CD8-positive, alpha-beta memory T cell (primary cell): ENCODE measurements at places on chromosomes 16 and 17. TPM values are rescaled to one million over a fixed set of nuclear protein-coding genes. Genes with fewer than 3 reads are reported as not detected.
A peak's percentile ranks its signal among the peaks of the same experiment; 100 is the strongest.

DNA sequence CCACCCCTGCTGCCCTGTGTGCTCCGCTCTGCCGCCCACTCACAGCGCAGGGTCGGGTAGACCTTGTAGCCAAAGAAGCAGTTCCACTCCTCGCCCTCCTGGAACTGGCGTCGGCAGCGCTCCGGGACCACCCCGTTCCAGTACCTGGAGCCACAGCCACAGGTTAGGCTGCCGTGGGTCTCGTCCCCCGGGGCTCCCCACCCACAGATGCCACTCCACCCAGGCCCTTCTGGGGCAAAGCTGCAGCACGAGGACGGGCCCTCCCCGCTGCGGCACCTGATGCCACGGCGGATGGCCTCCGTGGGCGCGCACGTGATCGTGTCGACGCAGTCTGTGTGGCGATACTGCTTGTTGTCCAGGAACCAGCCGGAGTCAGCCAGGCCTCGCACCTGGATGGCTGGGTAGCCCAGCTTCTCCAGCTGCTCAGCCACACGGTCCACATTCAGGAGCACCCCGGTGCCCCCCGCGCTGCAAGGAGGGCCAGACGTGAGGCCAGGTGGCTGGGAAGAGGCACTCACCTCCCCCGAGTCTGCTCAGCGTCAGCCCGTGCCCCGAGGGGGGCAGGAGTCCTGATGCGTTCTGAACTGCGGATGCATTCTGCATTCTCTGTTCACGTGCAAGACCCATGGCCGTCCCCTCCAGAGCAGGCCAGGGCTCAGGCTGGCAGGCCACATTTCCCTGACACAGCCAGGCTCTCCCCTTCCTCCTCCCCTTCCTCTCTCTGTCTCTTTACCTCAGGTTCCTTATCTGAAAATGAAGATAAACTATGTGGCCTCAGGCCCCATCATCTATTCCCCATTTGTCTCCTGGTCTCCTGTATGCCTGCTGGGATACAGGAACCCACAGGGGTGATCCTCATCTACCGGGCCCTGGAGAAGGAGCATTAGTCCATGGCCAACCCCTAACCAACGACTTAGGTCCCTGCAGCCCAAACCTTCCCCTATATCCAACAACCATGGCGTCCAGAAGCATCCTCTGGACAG lies 4.1 kb downstream of the NOTUM start:
- DNase-seq: no peak

- peak; percentile 55 for DNase-seq
Observed at GRCh38 chr16:67029254-67030096, 526 bp downstream of the CBFB start.

GRCh38 chr16:57261806-57262205 lies 16.7 kb downstream of the ARL2BP start:
- DNase-seq: no peak

DNA sequence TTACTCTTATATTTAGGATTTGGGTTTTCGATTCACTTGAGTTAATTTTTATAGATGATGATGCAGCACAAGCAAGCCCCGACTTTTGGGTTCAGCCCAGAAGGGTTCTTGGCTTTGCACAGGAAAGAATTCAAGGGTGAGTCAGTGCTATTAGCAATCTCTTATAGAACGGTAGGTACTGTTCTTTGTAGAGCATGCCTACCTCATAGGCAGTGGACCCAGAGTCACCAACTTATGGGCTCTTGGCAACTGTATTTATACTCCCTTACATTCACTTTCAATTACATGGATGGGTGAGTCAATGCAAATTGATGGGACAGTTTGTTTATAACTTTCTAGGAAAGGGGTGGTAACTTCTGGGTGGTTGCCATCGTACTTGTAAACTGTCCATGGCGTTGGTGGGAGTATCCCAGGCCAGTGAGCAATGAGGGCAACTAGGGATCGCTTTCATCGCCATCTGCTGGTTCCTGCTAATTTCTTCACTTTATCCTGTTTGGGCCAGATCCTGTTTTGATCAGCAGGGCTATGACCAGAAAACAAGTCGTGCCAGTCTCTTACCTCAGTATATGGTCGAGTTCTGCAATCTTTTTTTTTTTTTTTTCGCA lies 362.6 kb downstream of the CNTNAP4 start:
- DNase-seq: no peak

DNA sequence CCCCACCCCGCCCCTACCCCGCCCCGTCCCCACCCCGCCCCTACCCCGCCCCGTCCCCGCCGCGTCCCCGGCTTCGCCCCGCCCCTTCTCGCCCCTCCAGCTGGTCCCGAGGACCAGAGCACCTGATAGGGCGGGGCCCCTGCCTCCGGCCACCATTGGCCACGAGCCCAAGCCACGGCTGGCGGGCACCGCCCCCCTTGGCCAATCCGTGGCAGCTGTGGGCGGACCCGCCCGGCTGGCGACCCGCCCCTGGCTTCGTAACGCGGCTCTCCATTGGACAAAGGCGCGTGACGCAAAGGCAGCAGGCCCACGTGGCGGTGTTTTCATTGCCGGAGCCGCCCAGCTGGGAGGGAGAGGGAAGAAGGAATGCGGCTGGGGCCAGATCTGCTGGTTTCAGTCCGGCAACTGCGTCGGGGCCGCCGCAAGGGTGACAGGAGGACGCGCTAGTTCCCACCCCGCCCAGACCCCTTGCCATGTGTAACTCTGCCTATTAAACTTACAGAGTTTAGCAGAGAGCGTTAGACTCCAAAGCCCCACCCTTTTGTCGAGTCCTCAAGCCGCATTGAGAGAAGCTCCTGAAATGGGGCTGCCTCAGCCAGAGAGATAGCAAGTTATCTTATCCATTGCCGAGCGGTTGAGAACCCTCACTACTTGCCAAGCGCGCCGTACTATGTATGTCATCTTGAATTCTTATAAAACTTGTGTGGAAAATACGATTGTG lies 403 bp upstream of the WIPI1 start:
- DNase-seq: peak; percentile 99

DNA sequence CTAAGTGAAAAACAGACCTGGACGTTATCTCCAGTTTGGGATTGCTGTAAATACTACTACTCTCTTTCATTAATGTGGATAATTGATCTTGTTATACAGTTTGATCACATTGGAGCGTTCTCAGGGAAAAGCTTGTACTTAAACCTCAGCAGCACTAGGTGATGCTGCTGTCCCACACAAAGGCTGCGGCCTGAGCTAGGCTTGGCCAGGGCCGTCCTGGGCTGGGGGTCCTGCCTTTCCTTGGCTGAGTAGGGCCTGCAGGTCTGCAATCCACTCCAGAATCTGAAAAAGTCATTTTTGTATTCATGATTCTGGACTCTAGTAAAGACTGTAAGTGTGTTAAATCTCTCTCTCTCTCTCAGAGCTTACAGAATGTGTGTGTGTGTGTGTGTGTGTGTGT lies 23.7 kb upstream of the PMFBP1 start:
- DNase-seq: no peak

DNA sequence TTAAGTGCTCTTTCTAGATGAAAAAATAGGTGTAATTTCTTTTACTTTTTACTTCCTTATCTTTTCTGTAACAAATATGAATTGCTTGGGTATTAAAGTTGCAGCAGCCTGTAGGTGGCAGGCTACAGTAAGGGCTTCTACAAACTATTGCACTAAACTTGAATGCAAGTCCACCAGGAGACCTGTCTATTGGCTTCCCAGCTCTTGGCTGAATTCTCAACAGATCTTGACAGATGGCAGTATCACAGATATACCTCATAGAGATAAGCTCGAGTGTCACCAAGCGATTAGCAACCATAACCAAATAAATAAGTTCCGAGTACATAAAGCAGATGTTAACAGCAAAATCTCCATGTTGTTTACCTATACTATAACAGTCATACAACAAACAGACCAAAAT lies 5.9 kb downstream of the BBS2 start:
- DNase-seq: peak; percentile 42

DNA sequence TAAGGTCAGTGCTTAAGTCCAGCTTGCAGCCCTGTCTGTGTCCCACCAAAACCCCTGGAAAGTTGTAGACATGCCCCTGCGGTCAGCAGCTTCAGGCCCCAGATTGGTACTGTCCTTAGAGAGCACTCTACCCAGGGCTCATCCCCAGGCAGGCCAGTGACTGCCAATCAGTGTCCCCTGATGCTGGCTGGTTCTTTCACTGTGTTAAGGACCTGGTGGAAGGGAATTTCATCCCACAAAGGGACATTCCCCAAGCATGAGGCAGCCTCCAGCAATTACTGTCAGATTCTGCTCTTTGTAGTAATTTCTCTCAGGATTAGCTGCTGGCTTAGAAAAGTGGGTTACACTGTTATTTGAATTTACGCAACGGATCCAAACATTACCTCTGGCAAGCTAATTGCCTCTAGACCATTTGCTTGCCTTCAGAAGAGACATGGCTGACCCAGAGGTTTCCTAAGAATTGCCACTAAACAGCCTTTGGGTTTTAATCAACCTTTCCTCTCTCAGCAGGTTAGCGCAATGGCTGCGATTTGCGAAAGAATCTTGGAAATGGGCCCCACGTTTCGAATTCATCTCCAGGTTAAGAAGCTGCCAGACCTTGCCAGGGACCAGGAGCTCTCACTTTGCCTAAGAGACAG lies 5.9 kb downstream of the IRX6 start:
- no peak for DNase-seq

DNA sequence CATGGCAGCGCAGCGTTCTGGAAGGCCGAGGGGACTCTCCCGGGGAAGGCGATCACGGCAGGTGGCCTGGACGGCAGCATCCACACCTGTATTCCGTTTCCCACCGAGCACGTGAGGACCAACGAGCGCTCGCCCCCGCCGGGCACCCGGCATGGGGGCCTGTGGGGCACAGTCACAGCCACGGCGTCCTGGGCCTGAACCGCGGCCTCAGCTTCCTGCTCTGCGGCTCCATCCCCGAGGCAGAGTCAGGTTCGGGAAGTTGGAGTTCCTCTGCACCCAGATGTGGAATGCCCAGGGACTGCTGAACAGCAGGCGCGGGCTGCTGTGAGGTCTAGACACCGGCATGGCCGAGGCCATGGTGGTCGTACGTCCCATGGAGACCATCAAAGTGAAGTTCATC lies 1713.9 kb downstream of the TP53TG3F start:
- DNase-seq: no peak

DNA sequence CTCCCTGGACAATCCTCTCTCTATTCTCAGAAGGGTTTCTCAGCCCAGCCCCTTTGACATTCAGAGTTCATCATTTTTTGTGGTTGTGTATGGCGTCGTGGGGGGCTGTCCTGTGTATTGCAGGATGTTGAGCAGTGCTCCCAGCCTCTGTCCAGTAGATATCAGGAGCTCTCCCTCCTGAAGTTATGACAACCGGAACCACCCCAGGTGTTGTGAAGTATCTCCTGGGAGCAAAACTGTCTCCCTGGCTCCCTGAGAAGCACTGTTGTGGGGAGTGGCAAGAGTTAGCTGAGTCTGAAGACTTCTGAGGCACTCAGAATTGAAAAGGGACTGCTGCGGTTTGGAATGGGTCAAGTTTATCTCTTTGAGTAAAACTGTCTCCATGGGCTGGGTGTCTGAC lies 55.9 kb upstream of the MGAT5B start:
- no peak for DNase-seq

GRCh38 chr17:30780343-30780742 lies 44.1 kb downstream of the CRLF3 start:
- no peak for DNase-seq

- no peak for DNase-seq
Observed at GRCh38 chr17:2191227-2191626, 112.4 kb downstream of the SMG6 start.

DNA sequence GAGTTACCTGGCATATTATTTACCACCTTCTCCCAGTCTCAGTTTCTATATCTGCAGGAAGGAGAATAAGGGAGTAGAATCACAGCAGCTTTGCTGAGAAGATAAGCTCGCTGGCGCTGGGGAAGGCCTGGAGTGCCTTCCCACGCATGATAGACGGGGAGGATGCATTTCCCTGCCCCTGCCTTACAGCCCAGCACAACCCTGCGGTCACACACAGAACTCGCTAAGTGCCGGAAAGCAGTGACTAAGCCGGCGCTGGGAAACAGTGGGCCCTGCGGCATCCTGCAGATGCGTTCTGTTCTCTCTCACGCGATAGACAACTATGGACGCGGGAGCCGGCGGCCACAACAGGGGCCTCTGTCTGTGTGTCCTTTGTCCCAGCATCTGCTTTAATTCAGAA lies 4.8 kb downstream of the CA5A start:
- no peak for DNase-seq

- DNase-seq: peak; percentile 8
Observed at GRCh38 chr16:81779536-81780320, 637 bp downstream of the PLCG2 start.

DNA sequence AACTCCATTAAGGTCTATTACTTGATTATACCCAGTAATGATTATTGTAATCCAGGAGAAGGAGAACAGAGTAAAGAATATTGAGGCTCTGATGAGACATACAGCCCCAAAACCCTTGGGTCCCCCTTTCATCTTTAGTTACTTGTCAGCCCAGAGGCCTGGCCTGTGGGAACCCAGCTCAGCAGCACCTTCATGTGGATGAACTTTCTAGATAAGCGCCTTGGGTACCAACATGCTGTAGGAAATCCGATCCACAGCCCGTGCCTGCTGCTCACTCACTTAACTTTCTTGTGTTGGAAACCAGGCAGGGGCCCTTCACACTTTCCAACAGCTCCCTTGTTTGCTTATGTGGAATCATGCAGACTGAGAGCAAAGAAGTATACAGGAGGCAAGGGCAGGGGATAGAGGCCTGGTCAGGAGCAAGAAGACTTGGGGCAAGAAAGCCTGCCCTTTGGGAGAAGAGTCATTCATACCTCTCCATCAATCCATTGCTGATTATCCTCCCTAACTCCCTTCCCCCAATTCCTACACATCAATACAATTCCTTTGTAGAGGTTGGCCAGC lies 64.0 kb upstream of the SOX9 start:
- no peak for DNase-seq

- no peak for DNase-seq
Observed at GRCh38 chr16:83532634-83533033, 275.1 kb upstream of the HSBP1 start.

DNA sequence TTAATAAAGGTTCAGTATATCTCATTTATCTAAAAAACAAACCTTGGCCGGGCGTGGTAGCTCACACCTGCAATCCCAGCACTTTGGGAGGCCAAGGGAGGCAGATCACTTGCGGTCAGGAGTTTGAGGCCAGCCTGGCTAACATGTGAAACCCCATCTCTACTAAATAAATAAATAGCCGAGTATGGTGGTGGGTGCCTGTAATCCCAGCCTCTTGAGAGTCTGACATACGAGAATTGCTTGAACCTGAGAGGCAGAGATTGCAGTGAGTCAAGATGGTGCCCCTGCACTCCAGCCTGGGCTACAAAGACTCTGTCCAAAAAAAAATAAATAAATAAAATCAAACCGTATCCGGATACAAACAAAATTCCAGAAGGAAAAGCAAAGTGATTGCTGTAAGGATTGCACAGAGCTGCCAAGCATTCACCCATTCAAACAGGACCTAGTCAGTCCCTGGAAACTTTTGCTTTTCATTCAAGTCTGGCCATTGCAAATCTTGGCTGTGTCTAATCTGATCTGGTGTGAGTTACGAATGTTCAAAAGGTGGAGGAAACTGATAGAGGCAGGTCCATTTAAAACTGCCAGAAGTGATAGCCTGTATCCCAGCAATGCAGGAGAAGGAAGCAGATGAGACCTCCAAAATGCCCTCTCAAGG lies 102.5 kb upstream of the CLEC3A start:
- DNase-seq: no peak

The TP53TG3C gene
- not detected for total RNA-seq

The TMEM238L gene
- total RNA-seq: not detected

The MT1F gene
- 17.9 TPM for total RNA-seq

The TMEM97 gene
- total RNA-seq: 64.9 TPM

The KRTAP9-7 gene
- not detected for total RNA-seq

The KRTAP9-4 gene
- total RNA-seq: not detected

The TBX6 gene
- total RNA-seq: 0.71 TPM

The NOS2 gene
- 0.07 TPM for total RNA-seq

The KCNAB3 gene
- 5.6 TPM for total RNA-seq

The MYL4 gene
- not detected for total RNA-seq

The KIF19 gene
- 0.24 TPM for total RNA-seq

The GRIN2C gene
- not detected for total RNA-seq

The EFNB3 gene
- not detected for total RNA-seq
